ENCODE measurements at places on chromosomes 2 and 18.

GRCh38 chr2:66021296-66021695 lies 413.6 kb upstream of the MEIS1 start:
- DNase-seq, result no peak

DNA sequence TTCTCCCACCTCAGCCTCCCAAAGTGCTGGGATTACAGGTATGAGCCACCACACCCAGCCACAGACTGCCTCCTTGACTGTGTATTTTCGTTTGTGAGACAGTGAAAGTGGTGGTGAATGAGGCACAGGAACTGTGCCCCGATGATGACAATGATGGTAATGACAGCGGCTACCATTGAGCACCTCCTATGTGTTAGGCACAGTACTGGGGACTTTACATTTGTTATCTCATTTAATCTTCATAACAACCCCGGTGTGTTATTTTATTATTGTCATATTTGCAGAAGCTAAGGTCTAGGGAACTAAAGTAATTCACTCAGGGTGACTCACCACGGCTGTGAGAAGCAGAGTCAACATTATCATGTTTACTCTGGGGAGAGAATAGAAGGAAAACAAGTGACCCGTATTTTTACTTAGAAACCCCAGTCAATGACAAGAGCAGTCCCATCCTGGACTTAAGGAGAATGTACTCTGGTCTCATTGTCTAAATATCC lies 77.6 kb upstream of the ALPP start:
- DNase-seq, result peak; percentile 77

DNA sequence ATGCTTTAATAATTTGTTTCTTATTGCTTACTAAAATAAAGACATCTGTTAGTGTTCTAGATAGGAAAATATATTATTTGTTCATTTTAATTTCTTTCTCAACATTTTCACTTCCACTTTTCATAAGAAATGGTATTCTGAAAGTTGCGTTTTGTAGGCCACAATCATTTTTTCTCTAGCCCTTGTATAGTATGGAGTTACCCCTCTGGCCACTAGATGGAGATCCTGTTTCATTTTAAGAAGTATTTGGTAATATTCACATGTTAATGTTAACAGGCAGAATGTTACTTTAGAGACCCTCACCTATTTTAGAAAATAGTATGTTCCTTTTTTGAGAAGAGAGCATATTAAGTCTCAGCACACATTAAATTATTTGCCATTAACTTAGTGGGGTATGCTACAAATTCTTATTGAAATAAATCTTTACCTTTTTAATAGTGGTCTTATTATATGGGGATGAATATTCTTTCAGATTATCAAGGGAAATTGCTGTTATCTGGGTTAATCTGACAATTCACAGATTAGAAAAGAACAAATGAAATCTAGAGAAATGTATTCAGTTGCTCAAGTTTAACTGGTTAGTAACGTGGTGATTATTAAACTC lies 73.9 kb upstream of the TTC27 start:
- peak; percentile 19 for DNase-seq

DNA sequence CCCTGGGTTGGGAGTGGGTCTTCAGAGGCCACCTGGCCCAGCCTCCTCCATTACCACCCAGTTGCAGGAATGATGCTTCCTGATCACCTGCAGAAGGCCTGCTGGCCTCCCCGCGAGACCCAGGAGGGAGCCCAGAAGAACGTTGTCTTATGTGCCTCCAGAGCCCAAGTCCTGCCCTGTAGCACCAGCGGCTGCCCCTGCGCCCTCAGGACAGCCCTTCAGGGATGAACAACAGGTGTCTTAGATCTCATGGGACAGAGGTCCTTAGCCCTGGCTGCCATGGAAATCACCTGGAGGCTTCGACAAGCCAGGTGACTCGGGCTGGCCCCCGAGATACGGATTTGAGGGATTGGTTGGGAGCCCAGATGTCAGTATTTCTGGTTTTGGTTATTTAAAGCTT lies 278.8 kb downstream of the CELF4 start:
- no peak for DNase-seq

DNA sequence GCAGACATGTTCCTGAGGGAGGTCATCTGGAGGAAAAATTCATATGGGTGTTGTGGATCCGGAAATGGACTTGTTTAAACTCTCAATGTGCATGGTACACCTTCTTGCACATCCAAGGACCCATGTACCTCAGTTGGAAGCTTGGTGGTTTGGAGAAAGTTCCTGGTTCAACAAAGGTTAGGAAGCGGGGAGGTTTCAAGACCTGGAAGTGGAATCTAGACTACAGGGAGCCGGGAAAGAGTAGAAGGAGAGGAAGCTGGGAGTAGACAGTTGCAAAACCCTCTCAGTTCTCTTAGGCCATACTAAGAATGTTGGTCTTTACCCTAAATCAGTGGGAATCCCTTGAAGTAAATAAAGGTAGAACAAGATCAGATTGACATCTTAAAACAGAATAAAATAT lies 209.8 kb upstream of the SPOPL start:
- no peak for DNase-seq

DNA sequence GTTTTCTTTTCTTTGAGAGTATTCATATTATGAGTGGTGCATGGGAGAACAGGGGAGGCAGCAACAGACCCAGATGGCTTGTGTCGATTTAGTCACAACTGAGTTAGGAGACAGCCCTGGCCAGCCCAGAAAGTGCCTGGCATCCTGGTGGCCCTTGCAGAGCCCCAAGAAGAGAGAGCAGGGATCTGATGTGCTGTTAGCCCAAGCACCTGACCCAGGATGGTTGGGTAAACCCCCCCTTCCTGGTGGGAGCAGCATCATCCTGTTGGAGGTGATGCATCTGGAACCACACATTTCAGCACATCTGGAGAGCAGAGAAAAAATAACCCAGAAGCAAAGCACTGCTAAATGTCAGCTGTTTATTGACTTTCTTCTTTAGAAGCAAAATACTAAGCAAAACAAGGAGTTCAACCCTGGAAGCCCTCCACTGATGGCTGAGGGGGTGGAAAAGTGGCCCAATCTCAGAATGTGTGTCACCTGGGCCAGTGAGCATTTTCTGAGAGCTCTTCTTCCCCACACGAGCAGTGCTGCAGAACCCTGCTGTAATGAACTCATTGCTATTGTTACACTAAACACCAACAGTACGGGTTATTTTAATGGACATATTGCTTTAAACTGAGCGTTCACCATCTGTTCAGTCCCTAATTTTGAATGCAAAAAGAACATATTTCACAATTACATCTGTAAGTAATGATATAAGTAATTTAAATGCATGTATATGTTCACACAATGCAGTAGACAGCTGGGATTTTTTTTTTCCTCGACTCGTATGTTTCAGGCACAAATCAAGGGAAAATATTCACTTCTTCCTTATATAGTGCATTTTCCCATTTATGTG lies 100.6 kb upstream of the SMIM21 start:
- no peak for DNase-seq

GRCh38 chr2:156321243-156321904 lies 11.1 kb downstream of the NR4A2 start:
- no peak for DNase-seq

Data from SHP77 (cell line).